Activated naive CD4-positive, alpha-beta T cell treated with Interleukin-2 at 50 U/mL for 16 hours (primary cell): ENCODE measurements at places on chromosomes 3 and 15.

GRCh38 chr3:173659972-173660371, 262.4 kb downstream of the NLGN1 start:
- DNase-seq: no peak

- no peak for DNase-seq
These were observed 200.7 kb upstream of the NSMCE3 start for GRCh38 chr15:29470311-29470710.

DNA sequence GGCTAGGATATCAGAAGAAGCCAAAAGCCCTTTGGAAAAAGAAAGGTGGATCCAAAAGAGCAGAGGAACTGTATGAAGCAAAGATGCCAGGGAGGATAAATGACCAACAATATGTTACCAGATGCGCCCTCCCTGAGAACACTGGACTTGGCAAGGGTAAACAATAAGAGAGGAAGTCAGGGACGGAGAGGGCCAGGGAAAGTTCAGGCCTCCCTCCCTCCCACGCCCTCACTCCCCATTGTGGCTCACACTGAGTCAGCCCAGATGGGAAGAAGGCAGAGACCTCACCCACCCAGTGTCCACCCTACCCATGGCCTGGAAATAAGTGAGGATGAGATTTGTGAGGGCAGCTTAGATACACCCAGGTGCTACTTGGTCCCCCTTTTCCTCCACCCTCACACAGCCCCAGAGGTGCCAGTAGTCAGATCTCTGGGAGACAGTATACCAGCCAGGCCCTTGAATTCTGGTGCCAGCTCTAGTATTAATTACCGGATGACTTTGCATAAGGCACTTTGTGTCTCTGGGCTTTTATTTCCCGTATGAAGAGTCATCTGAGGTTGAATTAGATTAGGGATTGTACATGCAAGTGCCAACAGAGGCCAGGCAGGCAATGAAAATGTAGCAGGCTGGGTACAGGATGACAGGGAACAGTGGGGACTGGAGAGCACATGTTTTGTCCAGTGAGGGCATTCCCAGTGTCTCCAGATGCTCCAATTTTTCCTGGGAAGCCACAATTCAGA, 35.1 kb upstream of the FRMD4B start:
- no peak for DNase-seq

- DNase-seq: peak; percentile 70
These were observed 40.8 kb downstream of the ZBTB11 start for GRCh38 chr3:101635954-101636798.

DNA sequence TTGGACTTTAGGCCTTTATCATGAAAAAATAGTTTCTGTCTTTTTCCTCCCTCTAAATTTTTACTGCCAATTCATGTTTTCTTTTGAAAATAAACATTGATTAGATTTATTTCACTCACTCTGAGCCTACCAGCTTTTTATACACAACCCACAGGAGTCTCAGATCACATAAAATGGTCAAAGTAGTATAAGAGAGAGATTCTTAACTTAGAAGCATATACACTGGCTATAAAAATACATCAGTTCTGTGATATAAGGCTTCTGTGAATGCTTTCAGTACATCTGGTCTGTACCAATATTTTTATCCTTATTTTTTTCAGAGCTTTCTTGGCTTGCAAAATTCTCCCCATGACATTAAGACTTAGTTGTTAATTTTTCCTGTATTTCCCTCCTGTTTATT, 117.0 kb upstream of the PTX3 start:
- no peak for DNase-seq
